ENCODE measurements at places on chromosomes 1 and 21.

DNA sequence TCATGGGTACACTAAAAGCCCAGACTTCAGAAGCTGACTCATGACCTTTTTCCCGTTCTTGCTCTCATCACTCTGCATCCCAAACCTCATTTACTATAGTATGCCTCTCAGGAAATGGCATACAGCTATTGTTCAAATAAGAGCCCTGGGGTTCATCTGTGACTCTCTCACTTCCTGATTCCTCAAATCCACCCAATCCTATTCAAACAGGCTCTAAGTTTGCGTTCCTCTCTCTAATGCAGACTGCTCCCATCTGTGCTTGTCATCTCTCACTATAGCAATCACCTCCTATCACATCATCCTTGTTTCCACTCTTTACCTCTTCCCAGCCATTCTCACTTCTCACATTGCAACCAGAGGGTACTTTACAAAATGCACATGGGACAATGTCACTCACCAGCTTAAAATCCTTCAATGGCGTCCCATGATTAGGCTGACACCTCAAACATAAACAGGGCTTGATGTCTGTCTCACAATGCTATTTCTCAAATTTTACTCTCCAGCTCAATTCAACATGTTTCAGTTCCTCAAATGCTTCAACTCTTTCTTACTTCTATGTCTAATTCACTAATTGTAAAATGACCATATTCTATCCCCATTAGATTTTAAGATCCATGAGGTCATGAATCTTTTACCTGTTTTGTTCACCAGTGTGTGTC, 408.4 kb downstream of the NTNG1 start:
- no peak for DNase-seq

DNA sequence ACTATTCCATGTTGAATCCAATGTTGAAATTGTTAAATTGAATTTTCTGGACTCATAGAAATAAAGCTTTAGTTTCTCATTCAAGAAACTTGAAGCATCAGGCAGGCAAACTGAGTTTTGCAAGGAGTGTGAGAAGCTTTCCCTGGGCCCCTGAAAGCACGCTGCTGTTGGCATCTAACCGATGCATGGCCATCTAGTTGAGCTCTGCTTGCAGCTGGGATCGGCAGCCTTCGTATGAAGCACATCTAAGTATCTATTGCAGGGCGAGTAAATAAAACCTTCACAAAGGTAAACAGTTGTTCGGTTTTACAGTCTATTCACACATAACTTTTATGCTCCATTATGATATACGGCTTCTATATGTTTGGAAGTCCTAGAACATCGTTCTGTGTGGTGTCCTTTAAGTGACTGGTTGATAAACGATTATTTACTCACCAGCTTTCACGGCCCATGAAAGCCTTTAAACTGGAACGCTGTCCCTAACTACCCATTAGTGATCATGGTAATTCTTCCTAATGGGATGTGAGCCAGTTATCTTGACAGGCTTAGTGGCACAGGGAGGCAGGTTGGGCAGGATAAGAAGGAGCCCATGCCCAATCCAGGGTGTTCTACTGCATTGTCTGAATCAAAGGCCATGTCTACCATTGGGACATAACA, 71.7 kb downstream of the SEC16B start:
- DNase-seq, result no peak

DNA sequence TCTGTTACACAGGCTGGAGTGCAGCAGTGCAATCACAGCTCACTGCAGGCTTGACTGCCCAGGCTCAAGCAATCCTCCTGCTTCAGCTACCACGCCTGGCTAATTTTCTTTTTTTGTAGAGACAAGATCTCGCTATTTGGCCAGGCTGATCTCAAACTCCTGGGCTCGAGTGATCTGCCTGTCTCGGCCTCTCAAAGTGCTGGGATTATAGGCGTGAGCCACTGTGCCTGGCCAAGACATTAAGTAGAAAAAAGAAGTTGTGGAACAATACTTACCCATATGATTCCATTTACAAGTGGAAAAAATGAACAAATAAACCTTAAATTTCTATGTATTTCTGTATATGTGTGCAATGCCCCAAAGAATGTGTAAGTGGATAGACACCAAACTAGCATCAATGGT, 30.3 kb upstream of the ID3 start:
- DNase-seq, result no peak

DNA sequence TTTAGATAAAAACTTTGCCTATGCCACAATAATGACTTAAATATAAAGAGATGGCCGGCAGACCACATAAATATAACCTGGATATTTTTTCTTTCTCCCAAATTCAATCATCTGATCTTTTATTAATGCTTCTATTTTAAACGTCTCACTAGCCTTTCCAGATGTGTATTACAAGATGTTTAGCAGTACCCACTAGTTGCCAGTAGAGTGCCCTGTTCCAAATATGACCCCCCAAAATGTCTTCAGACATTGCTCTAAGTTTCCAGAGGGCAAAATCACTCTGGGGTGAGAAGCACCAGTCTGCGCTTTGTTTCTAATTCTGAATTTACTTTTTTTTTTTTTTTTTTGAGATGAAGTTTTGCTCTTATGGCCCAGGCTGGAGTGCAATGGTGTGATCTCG, 268.1 kb downstream of the GRIK1 start:
- no peak for DNase-seq

DNA sequence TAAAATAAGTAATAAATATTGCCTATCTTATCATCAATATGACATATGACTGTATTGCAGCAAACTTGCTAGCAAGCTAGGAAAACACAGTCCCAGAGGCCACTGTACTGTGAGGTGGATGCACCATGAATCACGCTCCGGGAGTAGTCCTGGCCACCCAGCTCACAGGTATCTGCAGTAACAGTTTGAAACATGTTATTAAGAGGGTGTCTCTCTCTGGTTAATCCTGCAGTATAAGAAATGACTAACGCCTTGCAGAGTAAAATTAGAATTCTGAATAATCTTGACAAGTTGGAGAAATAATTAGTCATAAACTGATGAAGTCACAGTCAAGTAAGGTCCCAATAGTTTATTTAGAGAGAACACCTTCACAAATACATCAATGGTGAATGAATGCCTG, 34.0 kb upstream of the DPT start:
- no peak for DNase-seq

- DNase-seq, result no peak
Measured at GRCh38 chr1:94727846-94728715, 92.1 kb upstream of the SLC44A3 start.
